ENCODE measurements at places on chromosomes 11 and 22.

GRCh38 chr11:118252688-118253087, 523 bp upstream of the MPZL3 start:
- no peak for DNase-seq

GRCh38 chr22:41248314-41248713, 7.6 kb upstream of the CHADL start:
- DNase-seq = no peak

DNA sequence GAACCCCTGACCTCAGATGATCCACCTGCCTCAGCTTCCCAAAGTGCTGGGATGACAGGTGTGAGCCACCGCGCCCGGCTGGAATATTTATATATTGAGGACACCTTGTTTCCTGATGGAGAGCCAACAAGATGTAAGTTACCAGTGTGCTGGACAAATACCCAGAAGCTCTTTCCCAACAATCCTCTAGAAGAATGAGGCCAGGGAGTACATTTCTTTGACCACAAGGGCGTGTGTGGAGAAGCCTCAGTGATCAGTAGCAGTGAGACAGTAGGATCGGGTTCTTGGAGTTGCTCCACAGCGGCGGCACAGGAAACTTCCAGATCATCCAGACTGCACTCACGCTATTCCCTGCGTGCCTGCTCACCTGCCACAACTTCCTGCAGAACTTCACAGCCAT, 10.3 kb upstream of the POLA2 start:
- no peak for DNase-seq

- DNase-seq = no peak
Observed at GRCh38 chr11:35049859-35050531, 89.0 kb upstream of the CD44 start.

- DNase-seq = no peak
Observed at GRCh38 chr11:20156876-20157613, 3.2 kb downstream of the DBX1 start.

DNA sequence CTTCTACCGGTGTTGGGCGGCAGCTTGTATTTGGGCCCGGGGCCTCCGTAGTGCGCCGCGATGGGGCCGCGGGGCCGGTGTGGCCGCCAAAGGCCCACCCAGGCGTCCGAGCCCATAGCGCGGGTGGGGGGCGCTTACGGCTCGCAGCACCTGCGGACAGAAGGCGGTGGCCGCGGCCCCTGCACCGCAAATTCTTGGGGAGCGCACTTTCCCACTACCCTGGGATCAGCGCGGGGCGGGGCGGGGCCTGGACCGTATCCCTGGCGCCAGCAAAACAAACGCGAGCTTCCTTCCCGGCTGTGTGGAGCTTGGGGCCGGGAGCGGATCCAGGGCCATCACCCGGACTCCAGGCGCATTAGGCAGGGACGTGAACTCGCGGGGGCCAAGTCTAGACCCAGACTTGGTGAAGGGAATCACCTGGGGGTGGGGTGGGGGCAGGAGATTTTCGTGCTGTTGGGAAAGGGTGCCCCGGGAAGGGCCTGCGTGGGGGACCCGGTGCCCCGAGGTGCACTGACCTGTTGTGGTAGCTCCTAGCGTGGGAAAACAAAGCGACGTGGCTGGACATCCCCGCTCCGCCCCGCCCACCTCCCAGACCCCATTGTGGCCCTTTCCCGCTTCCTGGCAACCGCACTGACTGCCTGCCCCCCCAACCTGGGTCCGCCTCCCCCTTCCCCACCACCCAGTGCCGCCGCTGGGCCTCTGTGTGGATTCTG, 2.3 kb upstream of the TYMP start:
- no peak for DNase-seq
